ENCODE measurements at places on chromosomes 2 and 18.

- no peak for DNase-seq
Measured at GRCh38 chr2:197238043-197238365, 72.6 kb downstream of the ANKRD44 start.

GRCh38 chr18:55695091-55695490 is 107.1 kb upstream of the TCF4 start:
- DNase-seq, result no peak

DNA sequence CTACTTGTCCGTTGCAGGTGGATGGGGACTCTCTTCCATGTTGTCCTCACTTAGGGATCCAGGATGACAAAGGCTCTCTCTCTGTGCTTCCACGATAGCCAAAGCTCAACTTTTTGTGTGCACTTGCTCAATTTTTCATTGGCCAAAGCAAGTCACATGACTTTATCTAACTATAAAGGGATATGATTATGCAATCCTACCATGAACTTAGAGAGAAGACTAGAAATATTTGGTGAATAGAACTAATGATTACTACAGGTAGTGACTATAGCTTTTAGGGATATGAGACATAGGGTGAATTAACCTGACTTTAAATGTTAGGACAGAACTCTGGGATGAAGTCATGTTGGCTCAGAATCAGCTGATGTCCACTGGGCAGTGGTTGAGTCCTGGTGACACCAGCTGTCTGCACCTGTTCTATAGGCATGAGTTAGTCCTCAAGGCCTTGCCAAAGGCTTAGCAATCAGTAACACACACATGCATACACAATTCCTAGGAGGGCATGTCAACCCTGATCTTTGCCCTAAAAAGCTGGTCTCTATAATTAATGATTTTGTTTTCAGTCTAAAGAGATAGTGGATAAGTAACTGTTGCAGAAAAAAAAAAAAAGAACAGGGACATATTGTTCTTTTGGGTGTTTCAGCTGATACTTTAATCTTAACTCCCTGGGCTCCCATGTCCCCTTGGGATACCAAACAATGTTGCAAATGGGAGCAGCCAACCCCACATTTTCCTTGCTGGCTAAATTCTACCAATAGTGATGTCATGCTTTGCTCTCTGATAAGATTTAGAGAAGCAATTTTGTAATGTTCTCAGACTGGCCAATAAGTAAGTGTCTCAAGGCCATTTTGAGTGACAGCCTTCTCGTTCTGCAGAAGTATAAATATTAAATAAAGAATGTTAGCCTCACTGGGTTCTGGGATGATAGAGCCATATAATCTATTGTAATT is 12.5 kb upstream of the HK2 start:
- DNase-seq, result no peak

GRCh38 chr2:88563129-88563528 is 64.1 kb downstream of the EIF2AK3 start:
- DNase-seq, result no peak

- no peak for DNase-seq
Measured at GRCh38 chr2:39696838-39697237, 31.1 kb downstream of the TMEM178A start.

- no peak for DNase-seq
Measured at GRCh38 chr2:145029873-145030272, 510.0 kb upstream of the ZEB2 start.

- DNase-seq, result no peak
Measured at GRCh38 chr18:3121259-3121658, 98.5 kb downstream of the MYOM1 start.

DNA sequence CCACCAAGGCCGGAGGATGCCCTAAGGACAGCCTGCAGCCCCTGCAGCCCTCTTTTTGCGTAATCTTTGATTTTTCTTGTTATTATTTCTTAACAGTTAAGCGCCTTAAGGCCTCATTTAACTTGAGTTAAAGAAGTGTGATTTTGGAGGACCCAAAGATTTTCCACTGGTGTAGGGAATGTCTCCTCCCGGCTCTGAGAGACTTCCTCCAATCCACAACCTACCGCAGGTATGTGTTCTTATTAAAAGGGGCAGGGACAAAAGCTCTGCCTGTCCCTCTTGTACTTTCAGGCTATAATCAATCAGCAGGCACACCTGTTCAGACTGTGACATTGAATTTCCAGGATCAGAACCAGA is 285.1 kb downstream of the PRKCE start:
- DNase-seq, result no peak

DNA sequence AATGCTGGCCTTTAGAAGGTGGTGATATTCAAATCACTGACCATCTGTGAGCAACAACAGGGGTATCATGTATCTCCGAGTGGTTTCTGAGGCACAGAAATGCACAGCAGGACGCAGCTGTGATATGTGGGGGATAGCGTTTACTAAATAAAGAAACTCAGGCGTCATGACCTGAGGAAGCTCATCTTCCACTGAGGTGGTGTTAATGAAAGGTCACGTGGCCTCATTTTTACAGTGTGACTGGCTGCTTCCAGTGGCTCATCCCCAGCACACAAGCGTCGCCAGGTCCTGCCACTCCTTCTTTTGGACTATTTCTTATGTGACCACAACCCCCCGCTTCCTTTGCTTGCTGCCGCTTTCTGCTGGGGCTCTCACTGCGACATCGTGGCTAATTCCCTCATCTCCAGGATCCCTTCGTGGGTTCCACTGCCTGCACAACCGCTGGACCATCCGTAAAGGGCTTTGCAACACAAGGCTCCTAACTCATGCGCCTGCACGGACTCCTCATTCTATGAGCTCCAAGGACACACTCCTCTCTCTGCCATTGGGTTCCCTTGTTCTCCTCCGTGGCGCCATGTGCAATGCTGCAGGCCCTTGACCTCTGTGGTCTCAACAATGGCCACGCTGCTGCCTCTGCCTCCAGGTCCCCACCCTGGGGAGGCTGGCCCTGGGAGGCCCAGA is 109.3 kb downstream of the MBP start:
- no peak for DNase-seq

GRCh38 chr2:8134473-8134932 is 547.4 kb upstream of the ID2 start:
- no peak for DNase-seq

DNA sequence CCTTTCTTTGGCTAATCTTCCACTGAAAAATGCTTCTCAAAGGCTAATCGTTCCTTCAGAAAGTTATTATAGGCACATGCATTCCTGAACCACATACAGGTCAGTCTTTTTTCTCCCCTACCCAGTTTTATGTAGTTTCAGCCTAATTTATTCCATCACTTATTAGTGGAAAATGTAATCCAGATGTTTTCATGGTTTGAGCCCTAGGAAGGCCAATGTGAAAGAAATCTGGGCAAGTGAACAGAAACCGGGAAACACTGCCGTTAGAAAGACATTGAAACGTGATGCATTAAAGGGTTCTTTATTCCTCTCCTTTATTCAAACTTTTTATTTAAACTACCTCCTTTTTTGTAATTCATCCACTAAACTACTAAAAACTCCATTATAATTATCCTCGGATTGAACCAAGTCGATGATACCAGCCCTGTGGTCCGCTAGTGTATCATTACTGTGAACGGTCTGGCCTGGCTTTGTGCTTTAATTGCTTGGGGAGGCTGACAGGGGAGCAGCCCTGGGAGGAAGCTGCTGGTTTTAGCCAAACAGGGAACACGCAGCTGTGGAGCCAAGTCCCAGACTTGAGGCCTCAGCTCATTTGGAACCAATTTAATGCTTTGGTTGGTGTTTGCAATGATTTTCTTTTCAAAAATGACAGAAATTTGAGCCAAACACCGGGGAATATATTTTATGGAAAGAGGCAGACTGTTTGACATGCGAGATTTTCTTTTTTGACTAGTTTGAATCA is 149.2 kb downstream of the ARHGAP28 start:
- no peak for DNase-seq

GRCh38 chr2:8710951-8711350 is 29.1 kb downstream of the ID2 start:
- DNase-seq, result no peak

GRCh38 chr18:77948567-77948966 is 698.9 kb downstream of the GALR1 start:
- no peak for DNase-seq

GRCh38 chr2:80525152-80525551 is 220.6 kb upstream of the LRRTM1 start:
- DNase-seq, result no peak

- no peak for DNase-seq
Measured at GRCh38 chr18:9032519-9032918, 70.0 kb upstream of the NDUFV2 start.

DNA sequence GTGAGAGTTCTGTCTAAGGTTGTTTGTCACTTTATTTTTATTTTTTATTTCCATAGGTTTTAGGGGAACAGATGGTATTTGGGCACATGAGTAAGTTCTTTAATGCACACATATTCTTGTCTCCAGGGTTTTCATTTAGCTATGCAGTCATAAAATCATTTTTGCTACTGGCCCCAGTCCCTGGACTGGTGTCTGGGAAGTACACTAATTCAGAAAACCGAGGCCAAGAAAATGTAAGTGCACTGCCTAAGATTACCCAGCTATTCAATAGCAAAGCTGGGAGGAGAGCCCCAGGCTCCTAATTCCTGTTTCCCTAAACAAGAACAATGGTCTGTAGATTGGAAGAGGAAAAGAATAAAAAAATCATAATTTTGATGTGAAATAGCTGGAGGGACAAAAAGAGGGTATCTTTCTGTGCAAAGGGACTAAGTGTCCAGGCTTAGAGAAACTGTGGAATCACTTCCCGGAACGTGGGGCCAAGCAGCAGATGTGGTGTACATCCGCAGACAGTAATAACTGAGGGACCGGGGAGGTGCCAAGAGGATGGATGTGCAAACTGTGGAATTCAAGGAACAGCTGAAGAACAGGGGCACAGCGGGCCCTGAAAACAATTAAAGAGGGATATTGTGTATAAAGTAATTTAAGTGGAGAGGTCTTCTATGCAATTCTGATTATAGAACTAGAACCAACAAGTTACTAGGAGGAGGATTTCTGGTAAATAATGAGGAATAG is 236.3 kb downstream of the ACKR3 start:
- DNase-seq, result no peak

- no peak for DNase-seq
Measured at GRCh38 chr2:46263347-46263746, 33.9 kb upstream of the EPAS1 start.

GRCh38 chr2:159381574-159381973 is 95.1 kb upstream of the WDSUB1 start:
- no peak for DNase-seq

DNA sequence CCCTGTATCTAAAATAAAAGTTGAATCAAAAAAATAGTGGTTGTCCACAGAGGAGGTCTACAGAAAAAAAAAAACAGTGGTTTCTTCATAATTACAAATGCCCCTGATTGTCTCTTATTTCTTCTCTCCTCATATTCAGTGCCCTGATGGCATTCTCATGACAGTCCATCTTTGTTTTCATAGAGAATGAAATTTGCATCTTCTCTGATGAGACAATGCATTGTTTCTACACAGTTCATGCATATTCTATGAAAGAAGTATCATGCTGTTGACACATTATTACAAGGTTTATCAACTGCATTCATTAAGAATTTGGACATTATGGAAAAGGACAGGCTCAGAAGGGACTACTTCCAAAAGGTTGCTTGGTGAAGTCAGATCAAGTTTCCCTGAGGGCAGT is 59.5 kb downstream of the LHCGR start:
- no peak for DNase-seq

- no peak for DNase-seq
Measured at GRCh38 chr2:232325324-232326273, 53.0 kb upstream of the ALPP start.

DNA sequence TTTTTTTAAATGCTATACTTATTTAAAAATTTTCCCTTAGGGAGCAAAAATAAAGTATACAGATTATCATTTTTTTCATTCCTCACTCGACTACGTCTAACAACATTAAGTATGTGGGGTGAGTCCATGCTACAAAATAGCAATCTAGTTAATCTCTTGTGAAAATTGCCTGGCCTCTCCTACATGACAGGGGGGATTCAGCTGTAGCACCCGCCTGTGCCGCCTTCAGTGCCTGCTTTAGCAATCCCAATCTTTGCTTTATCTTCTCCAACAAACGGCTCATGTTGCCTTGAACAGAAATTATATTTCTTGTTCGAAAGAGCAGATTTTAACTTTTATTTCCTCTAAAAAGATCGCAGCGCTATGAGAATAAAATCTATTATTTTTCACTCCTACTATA is 2.4 kb upstream of the SOX11 start:
- DNase-seq, result no peak

GRCh38 chr2:10932345-10933151 is 20.8 kb downstream of the KCNF1 start:
- DNase-seq, result no peak

DNA sequence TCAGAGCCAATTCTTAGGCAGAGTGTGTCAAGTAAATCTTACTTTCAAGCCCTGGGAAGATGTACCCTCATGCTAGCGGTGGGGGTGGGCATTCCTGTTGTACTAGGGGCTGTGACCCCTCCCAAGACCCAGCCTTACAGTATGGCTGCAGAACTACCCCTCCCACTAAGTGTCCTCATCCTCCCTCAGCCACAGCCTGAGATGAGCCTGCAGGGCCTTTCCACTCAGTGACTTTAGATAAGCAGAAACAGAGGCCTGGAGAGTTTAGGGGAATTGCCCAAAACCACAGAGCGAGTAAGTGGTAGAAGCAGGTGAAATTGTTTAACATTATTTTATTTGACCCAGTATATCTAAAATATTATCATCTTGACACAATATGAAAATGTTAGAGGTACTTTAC is 36.6 kb downstream of the TTC32 start:
- DNase-seq, result no peak

GRCh38 chr2:148013876-148014275 is 6.7 kb downstream of the ORC4 start:
- no peak for DNase-seq

GRCh38 chr18:5513947-5514346 is 29.9 kb downstream of the EPB41L3 start:
- no peak for DNase-seq

- no peak for DNase-seq
Measured at GRCh38 chr18:33924576-33924975, 300.1 kb downstream of the NOL4 start.

- DNase-seq, result no peak
Measured at GRCh38 chr2:26164641-26165211, 8.2 kb upstream of the GAREM2 start.

DNA sequence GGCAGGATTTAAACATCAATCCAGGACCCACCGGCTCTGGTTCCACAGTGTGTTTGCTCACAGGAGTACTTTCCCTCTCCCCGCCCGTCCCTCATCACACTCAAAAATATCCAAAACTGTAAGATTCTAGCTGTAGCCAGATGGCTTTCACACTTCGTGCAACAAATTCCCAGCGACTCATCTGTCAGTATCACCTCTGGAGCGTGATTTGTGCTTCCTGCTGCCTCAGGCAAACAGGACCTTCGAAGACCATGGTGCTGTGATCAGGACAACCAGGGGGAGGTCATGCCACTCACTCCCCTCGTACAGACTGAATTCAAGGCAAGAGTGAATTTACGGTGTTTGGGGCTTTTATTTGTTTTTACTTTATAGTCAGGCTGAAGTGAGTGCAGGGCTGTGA is 154.5 kb upstream of the PID1 start:
- DNase-seq, result no peak
